Ascending aorta (tissue), 2 donors: ENCODE measurements at places on chromosomes 3 and 15. TPM values are rescaled to one million over a fixed set of nuclear protein-coding genes. Genes with fewer than 3 reads are reported as not detected.
A peak's percentile ranks its signal among the peaks of the same experiment; 100 is the strongest.

Gene DUOX2
- total RNA-seq = 2.3 TPM

Gene OR5H6
- total RNA-seq = not detected

Gene EPHA3
- 3.3 TPM for total RNA-seq

Gene MLH1
- 18.0 TPM for total RNA-seq

Gene ZSCAN2
- total RNA-seq = 4.6 TPM

Gene IL12A
- total RNA-seq = not detected

Gene ACSBG1
- not detected for total RNA-seq

Gene FBXL22
- 0.43 TPM for total RNA-seq

Gene COL6A5
- total RNA-seq = not detected

Gene KLHL40
- not detected for total RNA-seq

Gene ZNF662
- total RNA-seq = 7.7 TPM

Gene MUC13
- not detected for total RNA-seq

Gene ANKUB1
- not detected for total RNA-seq

- H3K36me3 ChIP-seq = no peaks in the 10 kb centered on the region
- H3K27ac ChIP-seq = no peak overlapping the region
- H3K4me1 ChIP-seq = no peaks in the 10 kb centered on the region
- no peak overlapping the region for H3K4me3 ChIP-seq
- H3K27me3 ChIP-seq = no peaks in the 10 kb centered on the region
- no peak for DNase-seq
Observed at GRCh38 chr3:12845811-12846210, 4.4 kb upstream of the RPL32 start.

GRCh38 chr3:53026382-53027162 is 19.3 kb downstream of the SFMBT1 start:
- H3K4me1 ChIP-seq = no peaks in the 10 kb centered on the region
- H3K36me3 ChIP-seq = no peaks in the 10 kb centered on the region
- DNase-seq = no peak
- no peak overlapping the region for H3K4me3 ChIP-seq
- no peak overlapping the region for H3K27ac ChIP-seq
- no peaks in the 10 kb centered on the region for H3K27me3 ChIP-seq

GRCh38 chr3:97340940-97341339 is 423.6 kb upstream of the ARL6 start:
- no peak overlapping the region for H3K27ac ChIP-seq
- H3K36me3 ChIP-seq = no peaks in the 10 kb centered on the region
- H3K4me3 ChIP-seq = no peak overlapping the region
- DNase-seq = no peak
- no peaks in the 10 kb centered on the region for H3K27me3 ChIP-seq

DNA sequence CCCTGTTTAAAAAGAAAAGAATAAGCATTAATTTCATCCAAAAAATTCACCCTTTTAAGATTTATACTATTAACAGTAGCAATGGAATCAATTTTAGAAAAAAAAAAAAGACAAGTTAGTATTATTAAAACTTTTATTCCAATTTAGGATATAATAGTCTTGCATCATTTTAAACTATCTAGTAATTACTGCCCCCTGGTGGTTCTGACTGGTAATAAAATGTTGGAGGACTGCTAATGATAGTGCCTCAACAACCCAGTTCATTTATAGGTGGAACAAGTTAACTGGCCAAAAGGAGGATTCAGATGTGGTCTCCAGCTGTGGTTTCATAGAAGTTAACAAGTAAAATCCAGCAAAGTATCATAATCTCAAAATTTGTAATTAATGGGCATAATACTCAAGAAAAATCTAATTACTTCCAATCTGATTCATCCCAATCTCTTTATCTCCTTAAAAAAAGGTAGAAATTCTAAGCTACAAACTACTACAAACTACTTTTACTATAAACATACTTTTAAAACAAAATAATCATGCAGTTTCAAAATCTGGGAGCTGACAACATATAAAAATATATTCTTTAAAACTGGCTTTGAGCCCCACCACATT is 30.7 kb upstream of the WDR49 start:
- H3K27ac ChIP-seq = no peak overlapping the region
- no peak for DNase-seq
- H3K36me3 ChIP-seq = peaks cover 29% of the 10 kb centered on the region
- no peaks in the 10 kb centered on the region for H3K4me1 ChIP-seq
- no peak overlapping the region for H3K4me3 ChIP-seq
- H3K27me3 ChIP-seq = no peaks in the 10 kb centered on the region

- H3K27ac ChIP-seq = no peak overlapping the region
- DNase-seq = no peak
- no peak overlapping the region for H3K4me3 ChIP-seq
Observed at GRCh38 chr15:70214276-70214675, 116.6 kb upstream of the TLE3 start.

DNA sequence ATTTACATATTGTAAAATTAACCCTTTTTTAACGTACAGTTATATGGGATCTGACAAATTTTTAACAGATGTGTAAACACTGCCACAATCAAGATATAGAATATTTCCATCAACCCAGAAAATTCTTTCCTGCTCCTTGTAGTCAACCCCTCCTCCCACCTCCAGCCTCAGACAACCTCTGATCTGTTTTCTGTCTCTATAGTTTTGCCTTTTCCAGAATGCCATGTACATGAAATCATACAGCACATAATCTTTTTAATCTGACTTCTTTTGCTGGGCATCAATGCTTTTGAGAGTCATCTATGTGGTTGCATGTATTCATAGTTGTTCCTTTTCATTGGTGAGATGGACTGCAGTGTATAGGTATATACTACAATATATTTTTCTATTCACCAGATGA is 153.0 kb downstream of the SMAD6 start:
- no peak overlapping the region for H3K27ac ChIP-seq
- H3K4me1 ChIP-seq = peaks cover 11% of the 10 kb centered on the region
- no peaks in the 10 kb centered on the region for H3K36me3 ChIP-seq
- no peak overlapping the region for H3K4me3 ChIP-seq
- DNase-seq = no peak

DNA sequence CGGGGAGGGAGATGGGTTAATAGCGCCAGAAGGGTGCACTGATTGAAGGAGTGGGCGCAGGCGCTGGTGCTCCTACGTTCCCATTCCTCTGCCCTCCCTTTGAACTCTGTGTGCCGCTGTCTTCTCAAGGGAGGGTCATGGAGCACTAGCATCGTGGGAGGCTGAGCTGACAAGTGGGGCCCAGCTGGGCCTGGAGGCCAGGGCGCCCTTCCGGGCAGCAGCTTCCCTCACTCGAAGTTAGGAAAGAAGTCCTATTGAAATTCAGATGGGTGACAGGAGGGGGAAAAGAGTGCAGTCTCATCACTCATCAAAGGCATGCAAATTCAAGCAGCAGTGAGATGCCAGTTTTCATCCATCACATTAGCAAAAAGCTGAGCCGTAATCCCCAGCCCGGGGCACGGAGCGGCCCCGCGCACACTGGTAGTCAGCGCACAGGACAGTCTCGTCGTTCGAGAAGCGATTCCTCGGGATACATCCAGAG is 128.2 kb downstream of the LRRK1 start:
- no peaks in the 10 kb centered on the region for H3K27me3 ChIP-seq
- H3K4me1 ChIP-seq = no peaks in the 10 kb centered on the region

GRCh38 chr3:143100451-143100850 is 19.1 kb upstream of the CHST2 start:
- H3K27ac ChIP-seq = no peak overlapping the region
- no peak for DNase-seq
- H3K4me3 ChIP-seq = no peak overlapping the region
- H3K36me3 ChIP-seq = no peaks in the 10 kb centered on the region
- H3K27me3 ChIP-seq = no peaks in the 10 kb centered on the region

DNA sequence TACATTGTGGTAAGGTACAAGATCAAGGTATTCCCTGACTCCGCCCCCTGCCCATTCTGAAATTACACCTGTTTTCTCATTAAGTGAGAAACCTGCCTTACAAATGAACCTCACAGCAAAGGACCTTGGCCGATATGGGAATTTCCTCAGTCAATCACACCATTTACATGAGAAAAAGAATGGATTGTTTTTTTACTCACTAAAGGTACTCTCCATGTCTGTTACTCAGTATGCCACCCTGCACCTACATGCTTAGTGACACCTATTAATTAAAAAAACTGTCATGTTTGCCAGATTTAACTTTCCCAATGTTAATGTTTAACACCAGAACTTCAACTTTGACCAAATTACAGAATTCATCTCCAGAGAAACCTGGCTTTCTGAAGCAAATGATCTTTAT is 62.0 kb downstream of the ESYT3 start:
- no peak overlapping the region for H3K4me3 ChIP-seq
- H3K4me1 ChIP-seq = no peaks in the 10 kb centered on the region
- no peak overlapping the region for H3K27ac ChIP-seq
- no peaks in the 10 kb centered on the region for H3K27me3 ChIP-seq
- peaks cover 18% of the 10 kb centered on the region for H3K36me3 ChIP-seq

GRCh38 chr3:63413523-63413922 is 135.4 kb downstream of the SYNPR start:
- no peaks in the 10 kb centered on the region for H3K36me3 ChIP-seq

DNA sequence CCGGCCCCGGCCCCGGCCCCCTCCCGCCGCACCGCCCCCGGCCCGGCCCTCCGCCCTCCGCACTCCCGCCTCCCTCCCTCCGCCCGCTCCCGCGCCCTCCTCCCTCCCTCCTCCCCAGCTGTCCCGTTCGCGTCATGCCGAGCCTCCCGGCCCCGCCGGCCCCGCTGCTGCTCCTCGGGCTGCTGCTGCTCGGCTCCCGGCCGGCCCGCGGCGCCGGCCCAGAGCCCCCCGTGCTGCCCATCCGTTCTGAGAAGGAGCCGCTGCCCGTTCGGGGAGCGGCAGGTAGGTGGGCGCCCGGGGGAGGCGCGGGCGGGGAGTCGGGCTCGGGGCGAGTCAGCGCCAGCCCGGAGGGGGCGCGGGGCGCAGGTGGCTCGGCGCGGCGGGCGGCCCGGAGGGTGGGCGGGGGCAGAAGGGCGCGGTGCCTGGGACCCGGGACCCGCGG is 352 bp downstream of the CHRD start:
- DNase-seq = peak; percentile 83
- no peaks in the 10 kb centered on the region for H3K36me3 ChIP-seq
- H3K27me3 ChIP-seq = no peaks in the 10 kb centered on the region
- H3K4me3 ChIP-seq = peak overlapping the region; percentile 75
- H3K27ac ChIP-seq = no peak overlapping the region

- no peaks in the 10 kb centered on the region for H3K36me3 ChIP-seq
- H3K4me1 ChIP-seq = no peaks in the 10 kb centered on the region
- no peak overlapping the region for H3K4me3 ChIP-seq
- no peak overlapping the region for H3K27ac ChIP-seq
- no peak for DNase-seq
- H3K27me3 ChIP-seq = no peaks in the 10 kb centered on the region
Observed at GRCh38 chr15:33328106-33328505, 17.3 kb downstream of the RYR3 start.

DNA sequence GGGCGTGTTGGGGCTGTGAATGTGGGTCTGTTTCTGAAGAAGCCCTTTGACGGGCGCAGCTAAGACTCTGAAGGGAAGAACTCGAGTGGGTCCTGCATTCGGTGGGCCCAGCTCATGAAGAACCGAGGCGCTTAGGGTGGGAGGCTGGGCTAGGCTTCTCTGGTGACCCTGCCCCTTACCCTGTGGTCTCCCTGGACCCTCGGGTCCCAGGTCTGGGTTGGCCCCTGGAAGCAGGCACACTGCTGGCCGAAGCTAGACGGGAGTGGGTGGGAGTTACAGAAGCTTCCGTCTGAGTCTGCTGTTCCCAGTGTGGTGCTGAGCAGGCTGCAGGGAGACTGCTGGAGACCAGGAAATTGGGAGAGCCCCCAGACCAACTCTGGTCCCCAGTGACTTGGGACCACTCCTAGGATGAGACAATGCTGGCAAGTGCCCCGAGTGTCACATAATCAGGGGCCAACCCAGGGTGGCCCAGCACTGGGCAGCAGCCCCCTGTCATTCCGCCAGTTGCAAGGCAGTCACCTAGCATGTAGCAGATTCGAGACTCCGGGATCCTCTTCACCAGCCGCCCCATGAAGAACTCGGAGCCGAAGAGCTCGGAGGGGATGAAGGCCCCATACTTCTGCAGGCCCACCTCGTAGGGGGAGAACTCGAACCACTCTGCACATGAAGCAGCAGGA is 16.7 kb upstream of the EHD4 start:
- no peak overlapping the region for H3K4me3 ChIP-seq
- peaks cover 4% of the 10 kb centered on the region for H3K4me1 ChIP-seq
- H3K36me3 ChIP-seq = no peaks in the 10 kb centered on the region
- no peaks in the 10 kb centered on the region for H3K27me3 ChIP-seq
- H3K27ac ChIP-seq = no peak overlapping the region

DNA sequence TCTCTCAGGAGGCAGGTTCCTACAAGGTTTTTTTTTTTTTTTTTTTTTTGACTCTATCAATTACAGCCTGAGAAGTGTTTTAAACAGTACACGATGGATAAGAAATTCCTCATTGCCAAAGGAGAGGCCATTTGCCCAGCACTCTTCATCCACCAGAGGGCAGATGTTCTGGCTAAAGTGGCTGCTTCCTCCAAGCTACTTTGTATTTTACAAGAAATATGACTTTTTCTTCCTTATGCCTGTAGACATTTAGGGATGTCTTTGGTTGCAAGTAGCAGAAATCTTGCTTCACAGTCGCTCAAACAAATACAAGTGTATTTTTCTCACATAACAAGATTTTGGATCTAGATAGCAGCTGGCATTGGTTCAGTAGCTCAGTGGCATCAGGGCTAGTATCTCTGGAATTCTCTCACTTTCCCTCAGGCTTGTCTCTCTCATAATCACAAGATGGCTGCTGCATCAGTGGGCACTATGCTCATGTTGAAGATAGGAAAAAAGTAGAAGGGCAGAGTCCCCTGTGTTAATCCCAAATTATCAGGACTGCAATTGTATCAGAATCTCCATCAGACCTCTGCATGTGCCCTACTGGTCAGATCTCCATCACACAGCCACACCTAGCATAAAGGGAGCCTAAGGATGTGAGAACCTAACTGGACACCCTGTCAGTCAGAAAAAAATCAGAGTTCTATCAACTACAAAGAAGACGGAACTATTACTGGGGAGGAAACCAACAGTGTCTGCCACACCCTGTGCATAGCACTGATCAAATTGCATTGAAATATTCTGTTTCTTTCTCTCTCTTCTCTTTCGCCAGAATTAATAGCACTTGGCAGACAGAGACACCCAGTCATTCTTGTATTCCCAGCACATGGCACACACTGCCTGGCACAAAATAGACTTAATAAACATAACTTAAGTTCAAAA is 138.9 kb upstream of the COL8A1 start:
- no peaks in the 10 kb centered on the region for H3K36me3 ChIP-seq
- peak overlapping the region; percentile 72 for H3K27ac ChIP-seq
- no peaks in the 10 kb centered on the region for H3K27me3 ChIP-seq
- H3K4me3 ChIP-seq = no peak overlapping the region
- H3K4me1 ChIP-seq = peaks cover 10% of the 10 kb centered on the region
- no peak for DNase-seq
